Endothelial cell (in vitro differentiated cells): ENCODE measurements at places on chromosomes 2 and 18.
A peak's percentile ranks its signal among the peaks of the same experiment; 100 is the strongest.

DNA sequence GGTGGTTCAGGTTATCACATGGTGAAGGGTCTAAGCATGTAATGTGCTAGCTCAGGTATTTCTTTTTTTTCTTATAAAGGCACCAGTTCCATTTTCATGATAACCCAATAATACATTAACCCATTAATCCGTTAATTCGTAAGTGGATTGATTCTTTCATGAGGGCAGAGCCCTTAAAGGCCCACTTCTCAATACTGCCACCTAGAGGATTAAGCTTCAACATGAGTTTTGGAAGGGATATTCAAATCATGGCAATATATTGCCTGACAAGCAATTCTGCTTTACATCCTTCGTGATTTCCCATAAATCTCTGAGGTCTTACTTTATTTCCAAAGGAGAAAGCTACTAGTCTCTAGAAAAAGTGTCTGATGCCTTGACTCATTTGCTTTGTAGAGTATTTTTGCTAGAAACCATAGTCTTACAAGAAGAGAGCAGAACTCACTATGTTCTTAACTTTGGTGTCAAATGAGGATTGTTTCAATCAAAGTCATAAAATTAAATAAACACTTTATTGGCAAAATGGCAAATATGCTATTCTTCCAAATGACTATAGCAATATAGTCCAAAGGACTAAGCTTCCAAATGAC lies 271.3 kb downstream of the KCNS3 start:
- DNase-seq = no peak
- no peak overlapping the region for H3K27ac ChIP-seq
- H3K27me3 ChIP-seq = no peaks in the 10 kb centered on the region
- no peak overlapping the region for H3K4me3 ChIP-seq

DNA sequence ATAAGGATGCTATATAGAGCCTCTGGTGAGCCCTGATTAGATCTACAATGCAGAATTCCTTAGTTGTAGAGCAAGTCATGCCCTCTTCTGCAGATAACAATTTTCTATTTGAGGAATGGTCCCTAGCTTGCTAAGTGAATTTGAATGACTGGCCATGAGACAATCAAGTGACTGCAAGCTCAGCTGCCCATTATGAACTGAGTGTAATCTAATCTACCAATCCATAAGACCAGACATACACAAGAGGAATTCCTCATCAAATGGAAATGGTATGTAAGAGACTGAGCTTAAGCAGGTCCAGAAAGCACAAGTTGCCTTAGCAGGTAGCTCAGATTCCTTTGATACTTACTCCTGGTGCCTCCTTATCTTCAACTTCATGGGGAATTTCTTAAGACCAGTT lies 4.8 kb upstream of the ANKRD44 start:
- peaks cover 9% of the 10 kb centered on the region for H3K27me3 ChIP-seq
- H3K4me3 ChIP-seq = no peak overlapping the region
- H3K4me1 ChIP-seq = peaks cover 9% of the 10 kb centered on the region
- DNase-seq = no peak
- H3K27ac ChIP-seq = no peak overlapping the region
- peaks cover 4% of the 10 kb centered on the region for H3K36me3 ChIP-seq

DNA sequence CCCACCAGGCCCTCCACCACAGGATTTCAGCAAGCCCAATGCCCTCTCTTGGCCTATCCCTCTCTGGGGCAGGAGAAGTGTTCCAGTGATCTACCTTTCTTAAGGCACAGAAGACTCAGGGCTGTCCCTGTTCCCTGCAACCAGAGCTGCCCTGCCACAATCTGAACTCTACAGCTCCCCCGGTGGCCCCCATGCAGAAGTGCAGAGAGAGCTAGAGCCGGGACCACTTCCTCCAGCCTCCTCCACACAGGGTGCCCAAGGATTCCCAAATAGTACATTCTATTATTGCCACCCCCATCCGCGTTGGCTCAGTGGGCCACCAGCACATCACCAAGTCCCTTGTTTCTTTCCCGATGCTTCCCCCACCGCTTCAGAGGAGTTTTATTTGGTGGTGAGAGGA lies 114.8 kb upstream of the PTPRM start:
- peaks cover 5% of the 10 kb centered on the region for H3K27me3 ChIP-seq
- DNase-seq = peak; percentile 54
- H3K36me3 ChIP-seq = no peaks in the 10 kb centered on the region
- no peak overlapping the region for H3K4me3 ChIP-seq

DNA sequence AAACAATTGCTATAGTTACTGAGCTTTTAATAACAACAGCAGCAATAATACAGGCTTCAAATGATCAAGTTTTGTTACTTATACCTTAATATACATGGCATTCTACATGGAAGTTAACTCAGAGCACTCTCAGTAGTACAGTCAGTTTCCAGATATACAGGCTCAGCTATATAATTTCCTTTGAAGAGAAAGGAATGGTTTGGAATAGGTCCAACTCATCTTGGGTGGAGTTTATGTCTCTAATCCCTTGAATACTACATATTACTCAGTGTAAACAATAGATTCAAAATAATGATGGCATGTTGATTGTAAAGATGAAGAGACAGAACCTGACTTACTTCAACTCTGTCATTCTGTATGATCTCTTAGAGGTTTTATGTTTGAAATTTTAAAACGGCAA lies 174.9 kb downstream of the EPHA4 start:
- H3K36me3 ChIP-seq = no peaks in the 10 kb centered on the region
- H3K27me3 ChIP-seq = peaks cover 1% of the 10 kb centered on the region
- no peak for DNase-seq
- H3K4me1 ChIP-seq = no peaks in the 10 kb centered on the region
- H3K4me3 ChIP-seq = no peak overlapping the region

DNA sequence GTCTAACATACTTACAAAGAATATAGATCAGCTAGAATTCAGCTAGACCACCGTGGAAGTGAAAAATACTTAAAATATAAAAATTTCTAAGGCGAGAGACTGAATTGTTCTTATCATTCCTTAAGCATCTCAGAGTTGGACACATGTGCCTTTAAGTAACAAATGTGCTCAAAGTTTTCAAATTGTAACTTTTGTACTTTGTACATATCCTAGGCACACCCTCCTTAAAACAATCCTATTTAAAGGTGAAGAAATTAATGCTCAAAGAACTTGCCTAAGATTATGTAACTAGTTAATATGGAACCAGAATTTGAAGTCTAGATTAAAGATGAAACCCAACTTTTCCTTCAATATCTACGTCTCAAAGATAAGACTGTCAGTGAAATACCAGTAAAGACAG lies 74.1 kb downstream of the EML4 start:
- H3K4me1 ChIP-seq = peaks cover 22% of the 10 kb centered on the region
- peaks cover 2% of the 10 kb centered on the region for H3K27me3 ChIP-seq
- peaks cover 4% of the 10 kb centered on the region for H3K36me3 ChIP-seq
- no peak for DNase-seq
- H3K27ac ChIP-seq = no peak overlapping the region
- no peak overlapping the region for H3K4me3 ChIP-seq

DNA sequence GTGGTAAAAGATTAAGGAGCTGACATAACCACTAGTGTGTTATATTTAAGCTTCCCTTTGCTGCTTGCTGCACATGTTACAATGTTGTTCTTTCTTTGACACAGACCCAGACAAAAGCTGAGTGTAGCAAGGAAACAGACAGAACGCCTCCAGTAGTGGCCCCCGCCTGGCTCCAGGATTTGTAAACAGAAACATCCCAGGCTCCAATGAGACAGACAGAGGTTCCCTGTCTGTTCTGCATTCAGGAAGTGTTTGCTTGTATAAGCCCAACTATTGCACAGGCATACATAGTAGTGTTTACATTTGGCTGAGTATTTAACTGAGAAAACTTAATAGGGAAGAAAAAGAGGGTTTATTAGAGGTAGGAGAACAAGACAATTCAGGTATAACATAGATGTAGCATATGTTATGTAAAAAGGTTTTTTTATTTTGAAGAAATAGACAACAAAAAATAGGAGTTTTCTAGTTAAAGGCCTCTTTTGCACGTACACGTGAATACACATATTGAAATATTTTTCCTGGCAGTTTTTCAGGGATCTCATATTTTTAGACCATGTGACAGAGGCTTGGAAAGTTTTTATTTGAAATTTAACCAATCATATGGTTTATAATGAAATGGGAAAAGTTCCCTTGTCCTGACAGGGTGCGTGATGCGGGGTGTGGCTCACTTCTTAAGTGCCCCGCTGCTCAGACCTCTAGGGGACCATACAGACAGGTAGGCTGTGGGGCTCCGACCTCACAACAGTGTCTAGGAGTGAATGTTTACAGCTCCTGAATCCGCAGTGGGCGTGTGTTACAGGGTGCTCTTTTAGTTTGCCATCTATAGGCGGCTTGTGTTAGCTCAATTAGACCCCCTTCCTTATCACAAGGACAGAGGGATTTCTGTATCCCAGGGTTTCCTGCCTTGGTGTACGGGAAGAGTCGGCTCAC lies 118.4 kb downstream of the BMPR2 start:
- H3K27ac ChIP-seq = peak overlapping the region; percentile 83
- peaks cover 16% of the 10 kb centered on the region for H3K36me3 ChIP-seq
- DNase-seq = peak; percentile 54
- H3K4me1 ChIP-seq = peaks cover 43% of the 10 kb centered on the region
- peak overlapping the region; percentile 78 for H3K4me3 ChIP-seq
- peaks cover 6% of the 10 kb centered on the region for H3K27me3 ChIP-seq

- peaks cover 38% of the 10 kb centered on the region for H3K36me3 ChIP-seq
- peaks cover 10% of the 10 kb centered on the region for H3K27me3 ChIP-seq
- DNase-seq = peak; percentile 66
- H3K4me1 ChIP-seq = peaks cover 41% of the 10 kb centered on the region
These were observed 13.2 kb downstream of the DYSF start for GRCh38 chr2:71466301-71467179.

DNA sequence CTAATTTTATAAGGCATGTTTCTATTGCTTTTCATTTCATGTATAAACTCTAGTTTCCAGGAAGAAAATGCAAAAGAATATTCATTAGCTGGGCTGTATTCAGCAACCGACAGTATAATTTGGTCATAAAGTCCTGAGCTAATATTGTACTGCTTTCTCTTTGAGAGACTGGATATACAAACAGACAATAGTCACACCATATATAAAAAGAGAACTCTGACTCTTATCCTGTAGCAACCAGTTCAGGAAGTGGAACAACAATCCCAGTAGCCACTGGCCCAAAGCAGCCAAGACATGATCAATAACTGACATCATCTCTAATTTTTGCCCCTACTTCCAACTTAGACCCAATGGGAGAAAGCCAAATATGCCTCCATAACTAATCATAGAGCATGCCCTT lies 160.8 kb downstream of the FSIP2 start:
- H3K36me3 ChIP-seq = no peaks in the 10 kb centered on the region
- no peak overlapping the region for H3K4me3 ChIP-seq
- no peaks in the 10 kb centered on the region for H3K4me1 ChIP-seq
- no peak overlapping the region for H3K27ac ChIP-seq

DNA sequence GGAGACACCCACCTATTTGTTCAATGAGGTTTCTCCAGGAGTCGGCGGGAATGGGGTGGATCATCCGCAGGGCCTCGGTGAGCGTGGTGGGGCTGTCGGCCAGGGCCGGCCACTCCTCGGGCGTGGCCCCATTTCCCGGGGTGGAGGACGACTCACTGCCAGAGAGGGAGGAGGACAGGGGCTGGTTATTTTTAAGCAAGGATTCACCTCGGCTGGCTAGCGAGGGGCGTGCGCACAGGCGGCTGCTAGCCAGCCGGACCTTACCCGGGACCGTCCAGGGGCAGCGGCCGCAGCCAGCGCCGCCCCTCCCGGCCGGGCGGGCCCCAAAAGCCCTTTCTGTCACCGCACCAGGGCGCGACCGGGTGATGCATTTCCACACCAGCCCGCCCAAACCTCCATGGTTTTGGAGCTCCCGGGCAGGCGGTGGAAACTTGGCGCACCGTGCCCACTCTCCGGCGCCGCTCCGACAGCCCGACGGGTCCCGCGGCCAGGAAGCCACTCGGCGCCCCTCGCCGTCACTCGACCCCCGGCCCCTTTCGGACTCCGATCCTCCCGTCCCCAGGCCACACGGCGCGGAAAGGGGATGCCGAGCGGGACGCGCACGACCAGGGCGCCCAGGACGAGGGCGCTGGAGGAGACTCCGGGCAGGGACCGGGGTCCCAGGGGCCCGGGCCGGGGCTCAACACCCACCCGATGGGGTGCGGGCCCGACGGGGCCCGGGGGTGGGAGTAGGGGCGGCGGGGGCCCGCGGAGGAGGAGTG lies 57.1 kb downstream of the SNORC start:
- H3K27me3 ChIP-seq = peaks cover 24% of the 10 kb centered on the region
- peaks cover 7% of the 10 kb centered on the region for H3K36me3 ChIP-seq
- peaks cover 7% of the 10 kb centered on the region for H3K4me1 ChIP-seq
- H3K4me3 ChIP-seq = peak overlapping the region; percentile 79
- no peak overlapping the region for H3K27ac ChIP-seq

- H3K27ac ChIP-seq = no peak overlapping the region
- H3K4me3 ChIP-seq = no peak overlapping the region
- H3K27me3 ChIP-seq = peaks cover 7% of the 10 kb centered on the region
- no peaks in the 10 kb centered on the region for H3K4me1 ChIP-seq
These were observed 91.4 kb downstream of the ACSL3 start for GRCh38 chr2:222952204-222952603.

DNA sequence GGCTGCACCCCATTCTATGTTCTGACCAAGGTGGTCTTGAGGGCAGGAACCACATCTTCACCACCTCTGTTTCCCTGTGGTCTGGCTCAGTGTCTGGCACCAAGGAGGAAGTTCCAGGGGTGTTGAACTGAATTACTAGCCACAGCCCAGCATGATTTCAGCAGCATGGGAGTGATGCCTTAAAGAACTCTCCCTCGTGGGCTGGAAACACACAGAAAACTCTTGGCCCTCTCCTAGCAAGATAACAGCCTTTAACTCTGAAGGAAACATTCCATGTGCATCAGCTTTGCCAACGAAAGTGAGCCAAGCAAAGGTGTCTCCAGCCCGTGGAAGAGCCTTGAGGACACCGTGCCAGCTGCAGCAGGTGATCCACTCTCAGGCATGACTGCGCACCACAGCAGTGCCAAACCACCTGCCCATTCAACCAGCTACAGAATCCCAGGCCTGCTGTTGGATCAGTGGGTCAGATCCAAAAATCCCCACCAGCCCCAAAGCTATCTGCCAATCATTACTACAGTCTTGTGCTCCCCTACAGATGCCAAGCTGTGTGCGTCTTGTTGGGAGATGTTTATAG lies 124.8 kb downstream of the TTC32 start:
- DNase-seq = no peak
- no peak overlapping the region for H3K27ac ChIP-seq
- no peaks in the 10 kb centered on the region for H3K36me3 ChIP-seq
- H3K4me3 ChIP-seq = no peak overlapping the region
- no peaks in the 10 kb centered on the region for H3K4me1 ChIP-seq

DNA sequence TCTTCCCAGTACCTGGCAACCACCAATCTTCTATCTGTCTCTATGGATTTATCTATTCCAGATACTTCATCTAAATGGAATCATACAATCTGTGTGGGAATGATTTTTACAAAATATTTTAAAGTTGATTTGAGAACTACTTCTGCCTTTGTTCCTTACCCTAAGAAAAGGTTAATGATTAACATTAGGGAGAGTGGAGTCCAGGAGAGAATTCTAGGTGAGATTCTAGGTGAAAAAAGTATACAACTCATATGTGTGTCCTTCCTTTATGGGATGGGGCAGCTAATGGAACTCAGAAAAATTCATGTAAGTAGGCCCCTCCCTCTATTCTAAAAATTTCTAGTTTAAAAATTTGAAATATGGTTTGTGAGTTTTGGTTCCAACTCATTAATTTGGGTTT lies 35.9 kb upstream of the WDSUB1 start:
- H3K27me3 ChIP-seq = peaks cover 3% of the 10 kb centered on the region
- no peak for DNase-seq
- H3K4me3 ChIP-seq = no peak overlapping the region
- H3K36me3 ChIP-seq = peaks cover 20% of the 10 kb centered on the region
- peak overlapping the region; percentile 33 for H3K27ac ChIP-seq

- H3K27ac ChIP-seq = peak overlapping the region; percentile 6
- peak overlapping the region; percentile 43 for H3K4me3 ChIP-seq
- peaks cover 3% of the 10 kb centered on the region for H3K36me3 ChIP-seq
- H3K4me1 ChIP-seq = peaks cover 5% of the 10 kb centered on the region
- no peak for DNase-seq
These were observed 5.2 kb upstream of the MRPL33 start for GRCh38 chr2:27766287-27766661.
